ENCODE measurements at places on chromosomes 11 and 22.

DNA sequence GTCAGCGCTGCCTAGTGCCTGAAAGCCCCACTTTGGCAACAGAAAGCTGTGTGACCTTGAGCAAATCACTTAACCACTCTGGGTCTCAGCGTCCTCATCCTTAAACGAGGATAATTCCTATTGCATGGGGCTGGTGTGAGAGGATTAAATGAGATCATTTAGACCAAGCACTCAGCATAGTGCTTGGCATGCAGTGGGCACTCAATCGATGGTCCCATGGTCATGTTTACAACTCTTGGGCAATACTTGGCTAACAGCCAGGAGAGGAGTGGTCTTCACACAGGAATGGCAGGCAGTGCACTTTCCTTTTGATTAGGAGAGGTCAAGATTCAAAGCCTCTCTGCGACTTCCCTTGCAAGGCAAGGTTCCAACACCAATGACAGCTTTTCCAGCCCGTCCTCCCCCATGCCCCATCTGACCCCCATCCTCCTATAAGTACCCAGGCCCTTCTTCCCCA lies 14.1 kb downstream of the TNKS1BP1 start:
- no peak for DNase-seq

DNA sequence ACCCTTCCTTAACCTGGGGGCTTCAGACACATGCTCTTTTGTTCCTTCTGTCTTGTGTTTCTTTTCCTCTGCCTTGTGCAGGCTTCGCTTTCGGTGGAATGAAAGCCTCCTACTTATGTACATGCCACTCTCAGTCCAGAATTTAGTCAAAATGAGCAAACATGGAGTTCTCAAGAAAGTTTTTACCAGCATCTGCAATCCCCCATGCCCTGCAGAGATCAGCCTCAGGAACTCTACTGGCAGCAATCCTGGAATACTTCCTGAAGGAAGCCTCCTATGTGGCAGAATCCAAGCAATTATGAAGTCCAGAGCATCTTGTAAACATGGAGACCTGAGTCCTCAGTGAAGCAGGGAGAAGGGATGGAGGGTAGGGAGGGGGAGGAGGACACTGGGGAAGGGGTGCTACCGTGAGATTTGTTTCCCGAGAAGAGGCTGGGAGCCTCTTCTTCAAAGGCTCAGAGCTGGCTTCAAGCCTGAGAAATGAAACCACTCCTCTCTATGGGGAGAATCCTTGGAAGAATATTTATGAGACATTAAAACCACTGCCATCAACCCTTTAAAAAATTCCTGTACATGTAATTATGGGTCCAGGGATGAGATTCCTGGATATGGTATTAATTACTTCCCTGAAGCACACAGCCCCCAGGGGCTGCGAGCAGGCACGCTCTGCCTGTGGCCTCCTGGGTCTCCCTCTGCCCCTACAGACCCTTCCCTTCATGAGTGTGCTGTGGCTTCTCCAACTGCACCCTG lies 58.4 kb downstream of the TENM4 start:
- DNase-seq: no peak

DNA sequence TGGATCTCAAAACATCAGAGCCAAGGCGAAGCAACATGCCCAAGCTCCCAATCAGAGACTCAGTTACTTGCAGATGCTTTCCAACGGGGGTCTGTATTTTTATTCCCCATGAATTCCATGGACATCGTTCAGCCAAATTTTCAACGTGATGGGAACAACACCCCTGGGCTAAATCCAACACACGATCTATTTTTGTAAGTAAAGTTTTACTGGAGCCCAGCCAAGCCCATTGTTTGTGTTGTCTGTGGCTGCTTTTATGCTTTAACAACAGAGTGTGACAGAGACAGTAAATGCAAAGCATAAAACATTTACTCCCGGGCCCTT lies 33.7 kb downstream of the SLC5A1 start:
- no peak for DNase-seq

GRCh38 chr11:77204754-77205466 lies 76.9 kb downstream of the MYO7A start:
- no peak for DNase-seq

GRCh38 chr22:44442851-44443595 lies 55.0 kb downstream of the RTL6 start:
- DNase-seq: no peak

DNA sequence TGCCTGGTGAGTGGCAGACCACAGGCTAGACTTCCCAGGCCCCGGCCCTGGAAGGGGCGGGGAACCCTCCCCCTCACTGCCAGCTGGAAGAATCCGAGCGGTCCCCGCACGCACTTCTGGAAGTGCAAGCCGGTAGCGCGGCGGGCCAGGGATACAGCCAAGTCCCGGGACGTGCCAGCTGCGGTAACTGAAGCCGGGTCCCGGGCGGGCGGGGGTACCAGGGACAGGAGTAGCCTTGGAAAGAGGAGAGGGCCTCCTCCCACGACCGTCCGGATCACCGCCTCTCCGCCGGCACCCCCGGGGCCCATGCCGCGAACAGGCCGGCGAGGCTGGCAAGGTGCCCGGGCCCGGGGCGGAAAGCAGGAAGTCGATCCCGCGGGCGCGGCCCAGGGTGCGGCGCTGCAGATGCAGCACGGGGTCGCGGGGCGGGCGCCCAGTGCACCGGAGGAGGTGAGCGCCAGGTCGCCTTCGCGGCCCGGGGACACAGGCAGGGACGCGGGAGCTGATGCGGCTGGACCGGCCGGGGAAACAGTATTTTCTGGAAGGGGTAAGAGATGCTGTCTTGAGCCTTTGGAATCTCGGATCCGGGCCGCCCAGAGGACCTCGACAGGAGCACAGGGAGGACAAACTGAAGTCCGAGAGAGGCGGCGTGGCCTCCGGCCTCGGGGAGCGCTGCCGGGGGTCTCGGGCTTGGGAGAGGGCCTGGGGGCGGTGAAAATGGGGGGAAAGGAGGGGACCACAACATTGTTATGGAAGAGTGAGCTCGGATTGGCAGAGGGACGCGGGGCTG lies 783 bp upstream of the SLC35C1 start:
- peak; percentile 47 for DNase-seq
